ENCODE measurements at places on chromosomes 12 and 14.

- no peak for DNase-seq
These were observed 39.9 kb upstream of the TMPO start for GRCh38 chr12:98475565-98475908.

DNA sequence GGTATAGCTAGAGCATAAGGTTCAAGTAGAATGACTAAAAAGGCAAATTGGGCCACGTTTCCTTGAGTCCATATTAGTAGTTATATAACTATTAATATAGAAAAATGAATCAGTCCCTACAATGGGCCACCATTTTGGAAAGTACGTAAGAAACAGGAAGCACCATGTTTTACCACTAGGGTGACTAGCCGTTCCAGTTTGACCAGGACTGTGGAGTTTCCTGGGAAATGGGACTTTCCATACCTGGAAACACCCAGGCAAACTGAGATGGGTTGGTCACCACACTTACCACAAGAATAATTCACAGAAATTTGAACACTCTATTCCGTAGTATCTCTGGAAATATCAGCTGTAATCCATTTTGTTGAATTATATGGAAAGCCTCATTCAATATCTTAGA is 2.1 kb upstream of the MAGOHB start:
- DNase-seq, result no peak

GRCh38 chr12:68805592-68806120 is 2.3 kb upstream of the MDM2 start:
- DNase-seq, result no peak

- no peak for DNase-seq
These were observed 8.6 kb downstream of the PGF start for GRCh38 chr14:74946659-74947281.

- DNase-seq, result no peak
These were observed 97.1 kb downstream of the ETNK1 start for GRCh38 chr12:22722081-22722480.

DNA sequence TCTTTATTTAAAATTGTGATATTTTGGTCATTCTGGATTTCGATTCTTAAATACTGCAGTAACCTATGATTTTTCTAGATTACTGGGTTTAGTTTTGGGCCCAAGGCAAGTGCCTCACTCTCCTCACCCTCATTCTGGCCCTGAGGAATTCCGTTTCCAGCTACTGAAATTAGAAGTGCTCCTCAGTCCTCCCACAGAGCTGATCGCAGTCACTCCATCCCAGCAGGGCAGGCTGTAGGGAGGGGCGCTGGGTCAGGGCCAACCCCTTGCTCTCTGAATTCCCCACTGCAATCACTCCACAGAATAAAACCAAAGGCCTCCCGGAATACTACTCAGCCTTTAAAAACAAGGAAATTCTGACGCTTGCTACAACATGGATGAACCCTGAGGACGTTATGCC is 66.5 kb upstream of the DIO3 start:
- DNase-seq, result no peak
